H9 (cell line): ENCODE measurements at places on chromosomes 2 and 18.

DNA sequence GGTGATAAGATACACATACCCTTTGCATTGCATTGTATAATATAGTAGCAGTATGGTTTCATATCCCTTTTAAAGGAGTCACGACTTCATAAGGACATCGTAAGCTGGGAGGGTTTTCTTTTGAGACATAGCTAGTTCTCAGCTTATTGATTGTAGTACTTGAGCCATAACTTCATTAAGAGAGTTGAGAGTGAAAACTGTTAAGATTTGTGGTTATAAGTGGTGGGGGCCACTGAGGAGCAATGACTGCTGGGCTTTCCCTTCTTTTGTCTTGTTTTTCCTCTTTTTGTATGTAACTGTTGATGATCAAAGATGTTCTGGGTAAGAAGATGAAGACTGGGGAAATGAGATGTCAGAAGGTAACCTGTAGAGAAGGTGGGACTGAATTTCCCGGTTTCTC, 11.0 kb downstream of the EIF5B start:
- no peak for DNase-seq

DNA sequence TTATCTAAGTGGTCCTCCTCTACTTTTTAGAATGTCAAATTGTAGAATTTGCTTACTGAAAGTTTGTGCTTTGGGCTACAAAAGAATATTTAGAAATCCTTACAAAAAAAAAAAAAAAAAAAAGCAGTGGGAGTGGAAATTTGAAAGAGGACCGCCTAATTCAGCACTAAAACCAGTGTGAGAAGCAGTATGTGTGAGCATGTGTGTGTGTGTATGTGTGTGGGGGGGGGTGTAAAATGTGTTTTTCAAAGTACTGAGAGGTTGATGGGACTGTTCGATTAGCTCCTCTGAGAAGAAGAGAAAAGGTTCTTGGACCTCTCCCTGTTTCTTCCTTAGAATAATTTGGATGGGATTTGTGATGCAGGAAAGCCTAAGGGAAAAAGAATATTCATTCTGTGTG, at the start of gene VIT:
TSS of gene VIT (plus strand) at position 175 of the 400 bp plus-strand sequence. CDS start 19,664 bp downstream, outside the sequence.
- DNase-seq: no peak

DNA sequence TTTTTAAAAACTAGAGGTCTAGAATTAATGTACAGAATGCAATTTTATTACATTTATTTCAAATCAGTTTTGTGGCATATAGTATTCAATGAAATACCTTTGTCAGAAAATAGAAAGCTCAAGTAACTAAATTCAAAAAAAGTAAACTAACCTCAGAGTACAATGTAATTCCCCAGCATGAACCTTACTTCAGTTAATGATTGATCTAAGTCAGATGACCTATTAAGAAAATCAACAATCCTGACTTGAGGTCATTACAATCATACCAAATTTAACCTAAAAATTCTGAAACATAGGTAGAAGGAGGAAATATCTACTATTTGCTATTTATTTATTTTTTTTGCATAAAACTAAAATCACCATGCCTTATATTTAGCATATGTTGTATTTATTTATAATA, 142.9 kb downstream of the CCDC102B start:
- DNase-seq: no peak

- no peak for DNase-seq
Observed at GRCh38 chr2:3466482-3466863, 52.9 kb downstream of the ADI1 start.

- DNase-seq: no peak
Observed at GRCh38 chr2:146305164-146305563, 1539.7 kb upstream of the ACVR2A start.

- DNase-seq: no peak
Observed at GRCh38 chr2:200703127-200703925, 108.4 kb upstream of the BZW1 start.

- no peak for DNase-seq
Observed at GRCh38 chr18:73384246-73384645, 516.5 kb upstream of the NETO1 start.

GRCh38 chr2:152541712-152542111, 175.5 kb downstream of the PRPF40A start:
- DNase-seq: no peak

GRCh38 chr2:149902081-149902480, 314.5 kb upstream of the MMADHC start:
- no peak for DNase-seq
